Retinal pigment epithelial cell (primary cell): ENCODE measurements at places on chromosomes 4 and X.

GRCh38 chr4:7792616-7793015, 147.0 kb downstream of the AFAP1 start:
- no peak for DNase-seq

DNA sequence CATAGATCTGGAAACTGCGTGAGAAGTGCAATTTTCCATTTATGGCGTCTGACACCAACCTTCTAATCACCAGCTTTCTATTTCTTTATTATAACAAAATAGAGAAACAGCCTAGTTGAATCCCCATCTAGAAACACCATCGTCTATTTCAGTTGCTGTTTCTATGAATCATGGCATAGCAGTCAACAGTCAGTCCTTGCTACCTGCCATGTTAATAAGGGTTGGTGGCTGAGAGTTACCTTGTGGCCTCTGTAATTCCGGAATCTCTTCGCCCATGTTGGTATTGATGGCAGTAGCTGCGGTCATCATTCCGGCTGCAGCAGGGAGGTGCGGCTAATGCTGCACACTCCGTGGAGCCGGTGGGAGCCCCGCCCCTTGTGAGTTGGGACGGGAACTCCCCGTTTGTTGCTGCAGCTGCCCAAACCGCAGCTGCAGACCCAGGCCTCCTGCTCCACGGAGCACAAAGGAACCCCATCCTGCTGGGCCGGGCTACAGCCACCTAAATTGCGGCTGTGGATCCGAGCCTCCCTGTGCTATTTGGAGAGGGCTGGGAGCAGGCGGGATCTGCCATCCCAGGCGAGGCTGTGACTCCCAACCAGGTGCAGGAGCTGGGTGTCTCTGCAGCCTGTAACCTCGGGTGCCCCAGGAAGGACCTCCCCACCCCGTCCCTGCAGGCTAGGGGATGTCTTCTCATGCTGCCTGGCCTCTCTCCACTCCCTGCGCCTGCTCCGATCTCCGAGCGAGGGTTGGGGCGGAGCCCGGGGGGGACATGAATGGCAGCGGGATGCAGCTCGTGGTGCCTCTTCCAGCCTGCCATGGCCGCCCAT, 115.4 kb upstream of the STK26 start:
- no peak for DNase-seq

DNA sequence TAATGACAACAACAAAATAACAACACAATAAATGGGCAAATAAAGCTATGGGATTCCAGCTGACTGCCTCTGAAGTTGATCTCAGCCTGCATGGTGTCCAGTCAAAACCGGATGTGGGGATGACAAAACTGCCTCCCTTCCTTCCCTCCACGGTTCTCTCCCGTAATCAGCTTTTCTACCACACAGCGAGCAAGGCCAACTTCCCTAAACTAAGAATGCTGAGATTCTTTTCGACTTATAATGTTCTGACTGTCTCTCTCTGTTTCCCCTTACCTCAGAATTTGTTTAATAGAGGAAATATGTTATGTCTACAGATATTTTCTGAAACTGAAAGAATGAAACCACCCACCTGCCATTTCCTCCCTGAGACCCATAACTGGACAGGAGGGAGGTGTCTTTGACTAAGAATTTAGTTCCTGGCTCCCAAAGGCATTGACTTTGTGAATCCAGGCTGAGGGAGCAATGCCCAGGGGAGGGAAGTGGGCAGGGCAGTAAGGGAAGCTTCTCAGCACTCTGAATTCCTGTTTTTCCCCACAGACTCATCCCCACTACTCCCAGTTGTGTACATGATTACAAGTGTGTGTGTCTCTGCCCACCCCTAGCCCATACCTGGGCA, 1.0 kb upstream of the TLR1 start:
- no peak for DNase-seq

DNA sequence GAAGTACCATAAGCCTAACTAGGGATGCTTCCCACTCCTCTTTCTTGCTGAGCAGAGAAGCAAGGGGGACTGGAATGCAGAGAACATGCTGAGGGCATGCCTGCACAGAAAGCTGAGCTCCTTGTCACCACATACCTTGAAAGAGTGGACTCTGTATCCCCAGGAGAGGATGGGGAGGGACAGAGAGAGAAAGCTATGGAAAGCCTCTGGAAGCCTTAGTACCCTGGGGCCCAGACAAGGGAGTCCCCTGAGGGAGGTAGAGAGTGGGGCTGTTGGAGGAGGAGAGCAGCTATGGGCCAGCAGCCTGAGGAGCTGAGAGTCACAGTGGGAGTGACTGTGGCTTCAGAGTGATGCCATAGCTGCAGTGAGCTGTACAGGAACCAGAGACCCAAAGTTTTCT, 77.9 kb downstream of the RTL9 start:
- no peak for DNase-seq

DNA sequence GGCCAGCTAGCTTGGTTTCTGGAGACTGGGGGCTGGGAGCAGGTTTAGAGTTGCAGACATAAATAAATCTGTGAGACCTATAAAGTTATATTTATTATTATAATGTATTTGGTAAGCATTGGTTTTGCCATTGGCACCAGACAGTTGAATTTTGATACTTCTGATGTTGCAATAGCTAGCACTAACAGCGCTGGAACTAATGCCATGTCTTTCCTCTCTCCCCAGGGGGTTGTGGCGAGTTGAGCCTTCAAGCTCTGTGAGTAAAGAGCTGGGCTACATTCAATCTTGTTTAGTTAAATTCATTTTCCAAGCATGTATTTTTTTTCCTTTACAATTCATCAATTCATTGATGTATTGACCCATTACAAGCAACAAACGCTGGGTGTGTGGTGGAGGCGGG, 358.7 kb upstream of the NR3C2 start:
- no peak for DNase-seq

GRCh38 chr4:159600061-159600460, 497.2 kb downstream of the RAPGEF2 start:
- no peak for DNase-seq

DNA sequence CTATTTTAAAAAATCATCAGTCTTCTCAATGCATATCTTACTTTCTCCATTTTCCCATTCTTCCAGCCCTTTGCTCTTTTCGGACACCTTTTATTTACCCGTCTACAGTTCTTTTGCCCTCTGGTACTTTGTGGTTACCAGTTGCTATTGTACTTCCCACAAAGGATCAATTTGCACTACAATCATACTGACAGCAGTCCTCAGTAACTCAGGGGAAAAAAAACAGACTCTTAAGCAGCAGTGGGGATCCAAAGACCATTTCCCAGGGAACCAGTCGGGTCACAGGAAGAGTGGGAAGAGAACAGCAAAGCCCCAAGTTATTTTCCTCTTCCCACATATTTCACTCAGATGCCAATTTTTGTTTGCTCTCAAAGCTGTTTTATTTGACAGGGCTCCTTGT, 23.1 kb downstream of the DMD start:
- DNase-seq, result no peak

DNA sequence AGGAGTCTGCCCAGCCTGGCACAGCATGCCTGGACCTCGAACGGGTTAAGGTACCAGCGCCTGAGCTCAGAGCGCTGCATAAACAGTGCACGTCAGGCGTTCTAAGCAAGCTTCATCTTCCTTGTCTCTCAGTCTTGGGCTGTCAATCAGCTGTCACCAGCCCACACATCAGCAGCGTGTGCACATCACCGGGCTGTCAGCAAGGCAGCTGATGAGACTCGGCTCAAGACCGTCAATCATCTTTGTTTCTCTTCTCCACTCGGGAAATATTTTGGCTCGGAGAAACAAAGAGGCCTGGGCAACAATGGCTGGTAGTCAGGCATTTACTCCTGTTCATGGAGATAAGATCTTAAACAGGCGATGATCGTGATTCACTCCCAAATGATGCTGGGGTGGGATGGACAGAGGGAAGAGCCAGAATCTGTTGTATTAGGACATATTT, 141.3 kb downstream of the LDB2 start:
- no peak for DNase-seq

DNA sequence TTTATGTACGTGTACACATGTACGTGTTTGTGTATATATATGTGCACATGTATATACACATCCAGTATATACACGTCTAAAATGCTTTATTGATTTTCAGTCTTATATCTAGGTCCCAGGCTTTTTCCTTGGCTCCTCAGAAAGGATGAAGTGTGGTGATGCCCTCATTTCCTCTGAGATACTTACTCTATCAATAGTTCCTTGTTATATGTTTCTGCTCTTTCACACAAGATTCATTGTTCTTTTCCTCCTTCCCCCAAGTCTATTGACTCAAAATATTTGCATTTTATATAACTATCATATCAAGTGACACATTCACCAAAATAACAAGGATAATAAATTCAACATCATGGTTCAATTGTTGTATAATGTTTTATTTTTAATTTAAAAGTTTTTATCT, 359.2 kb downstream of the EPHA5 start:
- no peak for DNase-seq

GRCh38 chr4:8761824-8762205, 109.8 kb downstream of the HMX1 start:
- DNase-seq, result no peak

- no peak for DNase-seq
Observed at GRCh38 chr4:105057370-105058105, 89.1 kb upstream of the TET2 start.

DNA sequence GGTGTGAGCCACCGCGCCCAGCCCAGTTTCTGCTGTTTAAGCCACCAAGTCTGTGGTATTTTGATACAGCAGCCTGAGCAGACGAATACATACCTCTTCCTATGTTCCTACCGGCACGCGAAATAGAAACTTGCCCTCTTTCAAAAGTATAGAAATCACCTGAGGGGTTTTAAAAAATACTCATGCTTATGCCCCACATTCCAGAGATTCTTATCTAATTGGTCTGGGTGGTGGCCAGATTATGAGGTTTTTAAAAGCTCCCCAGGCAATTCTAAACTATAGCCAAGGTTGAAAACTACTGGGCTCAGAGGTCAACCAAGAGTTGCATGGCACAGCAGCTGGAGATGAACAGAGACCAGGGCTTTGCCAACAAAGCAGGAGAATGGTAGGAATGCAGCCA, 24.9 kb upstream of the HUWE1 start:
- DNase-seq, result no peak

- peak; percentile 67 for DNase-seq
Observed at GRCh38 chr4:185567381-185568376, 32.4 kb upstream of the PDLIM3 start.

GRCh38 chr4:16351161-16351560, 124.9 kb upstream of the TAPT1 start:
- DNase-seq, result no peak
